ENCODE measurements at places on chromosomes 6 and 20.

DNA sequence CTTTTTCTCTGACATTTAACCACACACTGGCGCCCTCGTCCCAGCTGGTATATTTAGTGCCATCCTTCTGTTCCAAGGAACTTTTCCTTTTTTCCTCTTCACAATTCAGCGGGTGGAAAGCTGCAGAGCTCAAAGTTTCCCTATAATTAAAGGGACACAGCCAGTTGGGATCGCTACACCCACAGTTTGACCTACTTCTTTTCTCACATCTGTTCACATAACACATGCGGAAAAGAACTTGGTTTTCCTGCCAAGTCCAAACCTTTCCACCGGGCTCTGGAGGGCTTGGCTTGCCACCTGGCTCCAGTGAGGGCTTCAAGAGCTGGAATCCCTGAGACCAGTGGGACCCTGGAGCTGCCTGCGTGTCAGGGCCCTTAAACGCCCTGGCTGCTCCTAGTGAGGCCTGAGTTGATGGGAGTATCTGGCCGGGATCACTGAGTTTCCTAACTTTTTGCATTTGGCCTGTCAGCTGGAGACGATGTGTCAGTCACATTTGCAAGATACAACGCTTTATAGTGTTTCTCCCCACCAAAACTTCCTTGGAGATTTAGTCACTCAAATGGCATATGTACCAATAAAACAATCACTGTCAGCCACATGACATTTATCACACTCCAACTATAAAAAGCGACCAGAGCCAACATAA is 176.0 kb downstream of the SASH1 start:
- DNase-seq = no peak

- no peak for DNase-seq
These were observed 27.0 kb upstream of the ADGRF5 start for GRCh38 chr6:46948699-46949098.

GRCh38 chr20:60857708-60858107 is 394.4 kb upstream of the CDH4 start:
- no peak for DNase-seq

DNA sequence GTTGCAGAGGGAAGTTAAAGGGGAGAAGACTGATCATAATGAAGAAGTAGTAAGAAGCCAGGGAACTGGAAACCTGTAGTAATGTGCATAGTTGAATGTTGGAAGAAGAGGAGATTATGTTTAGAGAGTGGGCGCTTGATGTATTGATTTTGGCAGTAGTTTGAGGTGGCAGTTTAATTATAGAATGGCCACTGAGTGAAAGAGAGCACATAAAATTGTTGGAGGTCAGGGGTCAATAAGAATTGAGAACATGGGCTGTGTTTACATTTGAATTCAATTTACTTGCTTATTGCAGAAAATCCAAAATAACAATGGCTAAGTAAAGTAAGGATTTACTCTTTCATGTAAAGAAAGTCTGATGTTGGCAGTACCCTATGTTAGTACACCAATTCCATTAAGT is 15.7 kb downstream of the VTA1 start:
- no peak for DNase-seq

- no peak for DNase-seq
These were observed 25.8 kb downstream of the SEC23B start for GRCh38 chr20:18533491-18533890.

GRCh38 chr6:158711264-158711663 is 61.4 kb downstream of the SYTL3 start:
- no peak for DNase-seq

DNA sequence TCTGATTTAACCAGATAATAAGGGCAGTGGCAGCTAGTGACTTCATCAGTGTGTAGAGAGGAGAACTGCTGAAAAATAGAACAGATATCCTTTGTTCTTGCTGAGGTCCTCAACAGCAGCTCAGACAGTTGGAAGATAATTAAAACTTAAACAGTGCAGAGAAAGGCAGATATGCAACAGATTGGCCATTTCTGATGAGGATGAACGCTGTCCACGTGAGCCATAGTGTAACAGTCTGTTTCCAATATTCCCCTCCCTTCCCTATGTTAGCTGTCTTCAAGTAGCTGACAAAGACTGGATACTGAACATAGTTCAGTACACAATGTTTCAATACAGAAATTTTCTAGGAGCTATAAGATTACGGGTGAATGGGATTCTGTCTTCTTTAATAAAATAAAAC is 291.4 kb downstream of the BTBD9 start:
- no peak for DNase-seq

DNA sequence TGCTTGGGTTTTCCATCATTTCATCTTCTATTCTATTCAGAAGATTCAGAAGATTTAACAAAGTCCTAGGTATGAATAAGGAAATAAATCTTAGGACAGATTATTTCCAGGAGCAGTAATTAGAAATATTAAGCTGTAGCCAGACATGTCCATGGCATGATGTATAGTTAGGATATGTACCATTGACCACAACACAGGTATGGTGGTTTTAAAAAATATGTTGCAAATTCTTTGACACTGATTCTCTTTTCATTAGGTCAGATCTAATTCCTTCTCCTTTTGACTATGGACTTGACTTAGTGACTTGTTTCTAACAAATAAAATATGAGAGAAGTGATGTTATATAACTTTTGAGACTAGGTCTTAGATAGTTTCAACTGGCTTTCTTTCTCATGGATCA is 23.5 kb upstream of the PDE7B start:
- DNase-seq = no peak

GRCh38 chr6:73983367-73983766 is 287.4 kb downstream of the CD109 start:
- DNase-seq = no peak

- no peak for DNase-seq
These were observed 148.1 kb upstream of the HDAC2 start for GRCh38 chr6:114119056-114119455.

DNA sequence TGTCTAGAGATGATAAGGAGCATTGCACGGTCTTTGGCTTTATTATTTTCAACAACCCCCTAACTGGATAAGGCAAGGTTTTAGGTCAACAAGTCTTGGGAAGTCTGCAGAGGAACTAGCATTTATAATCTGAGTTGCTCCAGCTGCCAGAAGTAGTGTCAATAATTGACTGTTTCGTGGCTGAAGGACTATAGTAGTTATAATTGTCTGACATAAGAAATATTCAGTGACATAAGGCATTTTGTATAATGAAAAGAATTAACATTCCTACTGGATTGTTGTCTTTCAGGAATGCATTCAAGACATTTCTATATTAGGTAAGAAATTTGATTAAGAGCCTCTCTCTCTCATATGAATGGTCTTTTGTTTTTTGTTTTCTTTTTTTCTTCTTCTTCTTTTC is 136.9 kb upstream of the SGK1 start:
- DNase-seq = no peak

DNA sequence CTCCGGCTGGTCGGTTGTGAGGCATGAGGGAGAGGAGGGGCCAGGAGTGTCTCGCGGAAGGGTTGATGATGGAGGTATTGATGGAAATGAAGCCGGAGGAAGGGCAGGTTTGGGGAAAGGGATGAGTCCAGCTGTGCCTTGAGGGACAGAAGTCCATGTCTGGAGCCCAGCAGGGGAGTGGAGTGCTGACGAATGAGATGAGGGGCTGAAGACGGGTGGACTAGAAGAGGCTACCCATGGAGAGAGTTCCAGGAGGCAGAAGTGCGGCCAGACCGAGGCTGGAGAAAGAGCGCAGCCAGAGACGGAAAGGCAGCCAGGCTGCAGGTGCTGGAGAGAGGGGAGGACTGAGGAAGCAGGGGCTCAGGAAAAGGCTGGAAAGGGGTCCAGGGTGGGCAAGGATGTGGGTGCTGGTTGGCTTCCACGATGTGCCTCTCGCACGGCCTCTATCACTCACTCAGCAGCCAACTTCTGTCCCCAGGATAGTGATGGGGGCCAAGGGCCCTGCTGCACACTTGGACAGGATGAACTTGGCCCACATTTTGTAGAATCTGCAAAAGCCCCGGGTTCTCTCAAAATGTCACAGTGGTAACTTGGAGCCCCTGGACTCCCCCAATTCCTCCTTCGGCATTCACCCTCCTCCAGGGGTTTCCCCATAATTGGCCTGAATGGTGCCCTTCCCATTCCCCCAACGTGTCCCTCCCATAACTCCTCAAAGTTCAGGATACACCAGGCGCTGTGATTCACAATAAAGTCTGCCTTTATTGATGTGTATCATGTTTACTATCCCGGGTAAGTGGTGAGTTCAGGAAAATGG is 627 bp upstream of the EIF6 start:
- DNase-seq = no peak

DNA sequence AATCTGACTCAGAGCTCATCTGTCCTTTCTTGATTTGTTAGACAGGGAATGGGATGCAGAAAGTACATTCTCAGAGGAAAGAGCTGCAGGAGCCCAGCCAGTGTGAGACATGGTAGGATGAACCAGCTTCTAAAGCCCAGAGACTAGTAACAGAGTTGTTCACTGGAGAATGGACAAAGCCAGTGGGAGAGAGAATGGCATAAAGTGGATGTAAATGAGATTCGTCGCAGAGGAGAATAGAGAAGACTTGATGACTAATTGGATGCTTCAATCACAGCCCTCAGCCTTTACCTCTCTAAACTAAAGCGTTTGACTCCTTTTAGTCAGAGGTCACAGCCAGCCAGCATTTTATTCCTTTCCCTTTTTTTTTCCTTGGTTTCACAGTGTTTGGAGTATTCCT is 25.5 kb upstream of the L3MBTL3 start:
- DNase-seq = no peak

- peak; percentile 59 for DNase-seq
These were observed 56.1 kb upstream of the B3GAT2 start for GRCh38 chr6:71012866-71013469.

- DNase-seq = no peak
These were observed 275.6 kb upstream of the PREP start for GRCh38 chr6:105678516-105678915.

DNA sequence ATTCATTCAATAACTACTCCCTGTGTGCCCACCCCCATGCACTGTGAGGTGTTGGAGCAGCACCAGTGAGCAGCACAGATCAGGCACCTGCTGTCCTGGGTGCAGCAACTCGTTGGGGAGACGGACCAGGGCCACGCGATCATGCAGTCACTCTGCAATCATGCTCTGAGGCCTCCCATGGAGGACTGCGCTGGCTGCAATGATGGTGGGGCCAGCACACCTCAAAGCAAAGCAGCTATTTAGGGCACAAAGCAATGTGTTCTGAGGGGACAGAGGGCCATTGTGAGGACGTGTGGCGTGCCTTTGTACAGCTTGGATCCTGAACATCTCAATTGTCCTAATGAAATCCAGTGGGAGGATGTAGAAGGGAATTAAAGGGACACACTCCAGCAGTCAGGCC is 41.0 kb upstream of the MPC1 start:
- DNase-seq = no peak

DNA sequence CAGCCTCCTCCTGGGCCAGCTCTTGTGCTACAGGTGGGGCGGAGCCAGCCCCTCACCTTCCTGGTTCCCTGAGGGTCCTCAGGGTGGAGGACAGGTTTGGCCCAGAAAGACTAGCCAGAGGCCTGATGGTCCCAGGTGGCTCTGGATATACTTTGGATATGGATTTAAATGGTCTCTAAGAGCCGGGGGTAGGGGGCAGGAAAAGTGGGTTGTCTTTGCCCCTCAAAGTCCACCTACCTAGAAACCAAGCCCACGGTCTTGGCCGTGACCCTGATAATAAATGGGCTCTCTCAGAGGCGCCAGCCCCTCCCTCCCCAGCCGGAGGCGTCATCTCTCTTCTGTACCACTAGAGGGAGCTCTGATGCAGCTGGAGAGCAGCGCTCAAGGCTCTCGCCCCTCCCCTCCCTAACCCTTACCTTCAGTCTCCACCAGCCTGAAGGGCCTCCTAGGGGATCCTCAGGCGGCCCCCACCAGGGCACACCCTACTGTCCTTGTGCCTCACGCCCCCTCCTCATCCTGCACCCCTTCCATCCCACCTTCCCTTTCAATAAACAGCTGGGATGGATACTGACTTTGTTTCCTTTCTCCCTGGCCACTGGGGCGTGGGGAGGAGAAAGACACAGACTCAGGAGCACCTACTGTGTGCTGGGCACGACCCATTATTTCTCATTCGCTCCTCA is 7.5 kb downstream of the NRSN2 start:
- peak; percentile 72 for DNase-seq

GRCh38 chr6:5996714-5997419 is 9.9 kb downstream of the NRN1 start:
- DNase-seq = peak; percentile 37

GRCh38 chr6:4342407-4343137 is 207.2 kb upstream of the ECI2 start:
- no peak for DNase-seq

- DNase-seq = no peak
These were observed 5.5 kb downstream of the ZNF334 start for GRCh38 chr20:46507760-46508407.

- no peak for DNase-seq
These were observed 32.4 kb downstream of the ARID1B start for GRCh38 chr6:156809446-156810178.

- DNase-seq = peak; percentile 63
These were observed 18.9 kb downstream of the PERP start for GRCh38 chr6:138088326-138088762.

GRCh38 chr6:122753688-122754056 is 25.8 kb upstream of the FABP7 start:
- no peak for DNase-seq

DNA sequence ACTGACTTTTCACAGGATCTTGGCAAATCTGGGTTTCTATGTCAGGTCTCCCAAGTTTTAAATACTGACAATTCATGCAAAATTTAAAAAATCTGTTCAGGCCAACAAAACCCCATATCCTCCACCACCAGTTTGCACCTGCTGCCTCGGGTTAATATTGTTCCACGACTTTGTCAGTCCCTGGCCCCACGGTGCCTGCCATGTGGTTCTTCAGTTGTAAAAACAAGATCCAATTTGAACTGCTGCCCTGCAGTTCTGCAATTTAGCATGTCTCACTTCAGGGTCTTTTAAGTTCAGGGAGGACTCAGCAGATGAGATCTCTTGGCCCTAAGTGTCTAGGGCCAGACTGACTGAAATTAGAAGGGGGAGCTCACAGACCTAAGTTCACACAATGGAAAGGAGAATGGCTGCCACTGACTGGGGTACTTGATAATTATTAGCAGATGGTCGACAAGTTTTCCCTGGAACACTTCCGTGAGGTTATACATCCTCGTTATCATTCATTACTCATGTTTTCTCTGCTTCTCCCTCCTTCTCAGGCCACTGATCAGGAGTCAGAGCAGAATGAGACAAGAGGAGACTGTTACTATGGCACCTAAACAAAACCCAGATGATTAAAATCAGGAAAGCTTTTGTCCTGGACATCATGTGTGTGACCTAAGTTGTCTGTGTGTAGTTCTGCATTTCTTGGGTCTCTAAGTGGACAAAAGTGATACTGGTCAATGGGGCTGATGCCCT is 223.6 kb downstream of the KIF16B start:
- no peak for DNase-seq

GRCh38 chr6:64037427-64037826 is 401.8 kb downstream of the PHF3 start:
- DNase-seq = no peak
